Pancreas (tissue), 10 donors: ENCODE measurements at places on chromosomes 16 and 17.
A peak's percentile ranks its signal among the peaks of the same experiment; 100 is the strongest.

DNA sequence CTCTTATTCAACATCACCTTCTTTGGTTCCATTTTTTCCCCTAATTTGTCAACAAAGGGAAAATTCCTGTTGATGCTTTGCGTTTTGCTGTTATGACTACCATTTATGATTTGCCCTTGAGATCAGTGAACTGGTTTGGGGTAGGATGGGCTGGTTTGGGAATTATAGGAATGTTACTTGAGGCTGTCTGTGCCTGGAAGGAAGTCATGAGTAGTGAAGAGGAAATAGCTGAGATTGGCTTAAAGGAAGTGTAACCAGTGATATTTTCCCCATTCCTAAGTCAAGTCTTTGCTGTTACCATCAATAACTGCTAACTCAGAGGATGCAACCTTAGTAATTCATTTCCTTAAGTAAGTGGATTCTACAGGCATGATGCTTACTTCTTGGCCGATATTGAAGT lies 179.2 kb downstream of the MAP2K6 start:
- DNase-seq: no peak

- no peak for DNase-seq
Measured at GRCh38 chr17:42270170-42270535, 6.0 kb downstream of the STAT5B start.

DNA sequence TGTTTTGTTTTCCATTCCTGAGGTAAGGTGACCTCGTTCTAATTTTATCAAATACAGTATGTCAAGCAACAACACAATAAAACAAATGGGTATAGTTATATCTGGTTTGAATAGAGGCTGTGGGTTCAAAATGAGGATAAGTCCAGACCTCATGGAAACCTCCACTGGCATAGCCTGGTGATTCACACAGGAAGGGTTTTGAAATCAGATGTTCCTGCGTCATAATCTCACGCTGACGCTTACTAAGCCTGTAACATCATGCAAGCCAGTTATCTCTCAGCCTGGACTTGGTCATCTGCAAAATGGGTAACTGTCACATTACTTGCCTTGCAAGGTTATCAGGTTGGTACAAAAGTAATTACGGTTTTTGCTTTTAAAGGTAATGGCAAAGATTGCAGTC lies 1056.3 kb upstream of the EEF2KMT start:
- DNase-seq: no peak

DNA sequence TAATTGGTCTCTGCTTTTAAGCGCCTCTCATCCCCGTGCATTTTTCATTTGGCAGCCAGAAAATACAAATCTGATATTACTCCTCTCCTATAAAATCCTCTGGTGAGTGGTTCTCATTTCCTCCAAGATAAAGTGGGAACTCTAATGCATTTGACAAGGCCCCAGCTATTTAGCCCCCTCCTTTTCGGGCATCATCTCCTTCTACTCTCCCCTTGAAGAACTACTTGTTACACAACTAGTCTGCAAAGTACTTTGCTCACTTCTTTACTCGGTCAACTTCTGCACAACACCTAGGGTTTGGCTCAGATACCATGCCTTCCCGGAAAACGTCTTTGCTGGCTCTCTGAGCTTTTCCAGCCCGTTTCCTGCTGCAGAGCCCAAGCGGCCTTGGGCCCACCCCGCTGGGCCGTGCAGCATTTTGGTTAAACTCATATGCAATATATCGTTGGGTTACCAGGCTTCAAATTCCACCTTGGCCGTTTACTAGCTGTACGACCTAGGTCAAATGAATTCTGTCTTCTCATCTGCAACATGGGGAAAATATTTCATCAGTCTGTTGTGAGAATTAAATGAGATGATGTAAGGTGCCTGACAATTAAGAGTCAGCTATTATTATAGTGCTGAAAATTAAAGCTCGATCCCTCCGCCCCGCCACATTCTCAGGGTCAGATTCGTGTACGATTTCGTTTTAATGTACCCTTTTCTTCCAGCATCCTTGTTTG lies 883 bp upstream of the TAF15 start:
- no peak for DNase-seq

- DNase-seq: no peak
Measured at GRCh38 chr17:19796457-19796856, 48.4 kb upstream of the ALDH3A1 start.

GRCh38 chr16:85500220-85500619 lies 112.9 kb upstream of the GSE1 start:
- no peak for DNase-seq

DNA sequence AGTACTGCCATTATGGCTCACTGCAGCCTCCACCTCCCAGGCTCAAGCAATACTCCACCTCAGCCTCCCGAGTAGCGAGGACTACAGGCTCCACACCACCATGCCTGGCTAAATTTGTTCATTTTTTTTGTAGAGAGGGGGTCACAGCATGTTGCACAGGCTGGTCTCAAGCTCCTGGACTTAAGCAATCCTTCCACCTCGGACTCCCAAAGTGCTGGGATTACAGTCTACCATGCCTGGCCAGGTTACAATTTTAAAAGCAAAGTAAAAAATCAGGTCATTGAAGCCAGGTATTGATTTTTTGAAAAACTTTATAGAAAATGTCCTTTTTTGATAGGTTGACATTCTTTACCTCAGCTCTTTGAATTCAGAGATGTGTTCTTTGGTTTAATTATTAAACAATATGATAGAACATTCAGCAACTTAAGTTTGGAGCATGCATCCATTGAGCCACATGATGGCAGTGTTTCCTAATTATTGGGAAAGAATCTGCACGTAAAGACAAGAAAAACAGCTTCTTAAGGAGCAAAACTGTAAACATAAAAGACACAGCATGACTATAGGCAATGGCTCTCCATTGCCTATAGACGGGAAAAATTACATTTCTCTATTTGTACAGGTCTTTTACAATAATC lies 1.7 kb upstream of the SLC16A11 start:
- peak; percentile 46 for DNase-seq

GRCh38 chr17:46770818-46771560 lies 47.5 kb downstream of the WNT3 start:
- DNase-seq: peak; percentile 66

GRCh38 chr17:34798581-34798980 lies 162.7 kb downstream of the CCT6B start:
- DNase-seq: no peak

DNA sequence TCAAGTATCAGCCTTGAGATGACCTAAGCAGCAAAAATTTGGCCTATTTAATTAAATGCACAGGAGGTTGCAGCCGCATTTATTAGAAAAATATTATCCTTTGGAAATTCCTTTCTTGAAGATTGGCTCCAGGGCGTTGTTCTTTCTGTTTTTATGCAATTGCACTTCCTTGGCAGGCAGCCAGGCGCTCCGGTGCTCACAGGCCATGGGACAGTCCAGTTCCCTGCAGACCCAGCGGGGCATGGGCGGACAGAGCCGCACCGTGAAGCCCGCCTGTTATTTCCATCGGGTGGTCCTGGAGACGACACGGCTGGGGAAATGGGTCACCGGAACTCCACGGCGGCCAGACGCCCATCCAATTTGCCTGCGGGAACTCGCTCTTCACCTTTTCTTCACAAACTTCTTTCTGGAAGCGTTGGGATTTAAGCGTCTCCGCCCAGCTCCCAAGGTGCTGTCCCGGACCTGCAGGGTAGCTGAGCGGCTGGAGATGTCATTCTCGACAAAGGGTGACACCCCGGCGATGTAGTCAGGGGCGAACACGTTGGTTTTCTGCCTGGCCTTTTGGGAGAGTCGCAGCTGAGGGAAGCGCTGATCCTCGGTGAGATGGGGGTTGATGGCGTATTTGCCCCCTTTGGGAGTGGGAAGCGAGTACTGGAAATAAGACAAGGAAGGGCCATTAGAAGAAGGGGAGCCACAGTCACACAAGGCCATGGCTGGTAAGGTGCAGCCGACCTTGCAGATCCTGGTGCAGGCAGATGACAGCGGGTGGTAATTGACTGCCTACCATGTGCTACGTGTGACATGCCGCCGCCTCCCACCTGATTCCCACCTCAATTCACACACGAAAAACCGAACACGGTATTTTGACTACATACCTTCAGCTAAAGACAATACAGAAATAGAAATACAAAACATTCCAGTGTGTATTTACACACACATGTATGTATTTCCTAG lies 12.5 kb downstream of the NOB1 start:
- DNase-seq: peak; percentile 45

GRCh38 chr17:28956112-28956511 lies 4.8 kb upstream of the PHF12 start:
- DNase-seq: no peak

DNA sequence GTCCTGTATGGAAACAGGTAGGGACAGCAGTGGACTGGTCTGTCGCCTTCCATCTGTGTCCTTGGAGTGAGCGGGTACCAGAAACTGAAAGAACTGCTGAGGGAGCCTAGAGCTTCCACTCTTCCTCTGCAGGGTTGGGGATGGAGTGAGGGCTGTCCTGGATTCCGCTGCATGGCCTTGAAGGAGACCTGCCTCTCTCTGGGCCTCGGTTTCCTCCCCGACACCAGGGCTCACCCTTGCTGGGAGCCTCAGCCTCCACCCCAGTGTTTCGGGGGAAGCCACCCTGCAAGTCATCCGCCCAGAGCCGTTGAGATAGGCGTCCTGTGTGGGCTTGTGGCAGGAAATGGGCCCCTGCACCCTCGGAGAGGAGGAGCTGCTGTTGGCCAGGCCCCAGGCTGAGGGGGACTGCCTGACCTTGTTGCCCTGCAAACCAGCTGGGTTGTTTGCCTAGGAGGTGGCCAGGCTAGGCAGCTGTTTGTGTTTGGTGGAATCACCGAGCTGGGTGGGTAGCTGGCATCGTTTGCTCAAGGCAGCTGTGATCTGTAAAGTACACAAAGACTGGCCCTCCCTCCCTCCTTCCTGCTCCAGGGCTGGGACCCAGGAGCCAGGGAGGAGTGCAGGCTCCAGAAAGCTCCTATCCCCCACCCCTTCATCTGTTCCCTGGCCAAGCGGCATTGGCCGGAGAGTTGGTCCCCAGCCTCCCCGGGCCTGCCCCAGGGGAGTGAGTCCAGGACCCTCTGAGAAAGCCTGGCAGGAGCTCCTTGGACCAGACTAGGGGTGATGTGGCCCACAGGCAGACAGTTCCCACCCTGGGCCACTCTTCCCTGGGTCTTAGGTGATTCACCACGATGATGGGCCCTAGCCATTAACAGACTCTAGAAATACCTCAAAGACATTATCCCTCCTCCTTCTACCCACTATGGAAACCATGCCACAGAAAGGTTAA lies 1.3 kb downstream of the RAB37 start:
- DNase-seq: no peak

- DNase-seq: no peak
Measured at GRCh38 chr17:36068524-36068923, 4.5 kb downstream of the CCL18 start.

DNA sequence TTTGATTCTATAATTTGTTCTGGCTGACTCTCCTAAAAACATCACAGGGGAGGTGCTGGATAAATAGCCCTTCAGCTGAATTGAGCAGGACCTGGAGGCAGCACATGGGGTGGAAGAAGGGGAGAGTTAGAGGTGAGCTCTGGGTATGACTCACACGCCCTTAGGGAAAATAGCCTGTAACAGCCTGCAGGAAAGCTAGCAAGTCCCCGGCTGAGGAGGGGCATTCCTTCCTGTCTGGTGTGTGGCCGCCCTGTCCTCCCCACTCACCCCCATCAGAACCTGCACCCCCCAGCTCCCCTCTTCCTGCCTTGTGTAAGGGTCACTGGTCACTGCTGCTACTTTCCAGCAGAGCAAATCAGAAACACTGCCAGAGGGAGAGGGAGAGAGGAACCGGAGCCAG lies 187.4 kb downstream of the C16orf95 start:
- no peak for DNase-seq

DNA sequence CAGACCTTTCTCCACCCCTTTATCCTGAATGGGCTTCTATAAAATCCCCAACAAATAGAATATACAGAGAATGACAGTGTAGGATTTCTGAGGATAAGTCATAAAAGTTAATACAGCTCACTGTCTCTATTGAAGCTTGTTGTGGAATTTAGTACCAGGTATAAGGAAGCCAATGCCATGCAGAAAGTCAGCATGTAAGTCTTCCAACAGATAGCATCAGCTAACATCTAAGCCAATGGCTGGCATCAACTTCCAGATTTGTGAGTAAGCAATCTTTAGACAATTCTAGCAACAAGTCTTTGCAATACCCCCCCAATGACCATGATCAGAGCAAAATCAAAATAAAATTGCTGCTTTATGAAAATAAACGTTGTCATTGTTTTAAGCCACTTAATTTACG lies 22.5 kb upstream of the LRRC37A3 start:
- no peak for DNase-seq

GRCh38 chr16:87366930-87367329 lies 16.6 kb downstream of the FBXO31 start:
- DNase-seq: no peak

GRCh38 chr17:82058230-82058854 lies 6.6 kb downstream of the GPS1 start:
- peak; percentile 22 for DNase-seq

GRCh38 chr17:39787041-39787440 lies 49.3 kb downstream of the GRB7 start:
- no peak for DNase-seq

DNA sequence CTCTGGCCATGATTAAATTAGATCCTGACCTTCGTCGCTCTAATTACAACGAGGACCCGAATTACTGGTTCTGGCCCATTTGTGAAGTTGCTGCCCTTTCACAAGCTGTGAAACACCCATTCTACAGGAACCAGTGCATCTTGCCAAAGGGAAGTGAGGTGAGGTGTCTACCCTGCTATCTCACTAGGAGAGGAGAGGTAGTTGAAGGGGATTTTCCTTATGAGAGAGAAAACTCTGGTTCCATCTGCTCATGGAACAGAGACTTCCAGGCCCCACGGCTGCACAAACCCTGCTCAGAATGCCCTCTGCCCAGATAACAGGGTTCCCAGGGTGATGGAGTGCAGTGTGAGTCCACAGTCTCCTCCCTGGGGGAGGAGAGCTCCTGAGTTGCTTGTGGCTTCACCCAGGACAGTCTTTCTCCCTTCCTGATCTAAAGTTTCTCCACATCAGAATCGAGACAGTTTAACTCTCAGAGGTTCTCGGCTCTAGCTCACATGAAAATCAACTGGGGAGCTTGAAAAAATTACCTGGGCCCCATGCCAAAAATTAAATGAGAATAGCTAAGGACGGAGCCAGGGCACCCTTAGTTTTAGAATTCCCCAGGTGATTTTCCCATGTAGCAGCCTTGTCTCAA lies 7.8 kb upstream of the SSTR2 start:
- no peak for DNase-seq
